NCI-H460 (cell line): ENCODE measurements at places on chromosomes 1 and 21. TPM values are rescaled to one million over a fixed set of nuclear protein-coding genes. Genes with fewer than 3 reads are reported as not detected.

GRCh38 chr1:47569681-47570470 is 132.0 kb downstream of the FOXD2 start:
- peak; percentile 73 for DNase-seq

- peak; percentile 73 for DNase-seq
Measured at GRCh38 chr1:231866392-231867331, 240.1 kb downstream of the DISC1 start.

GRCh38 chr1:110133436-110133835 is 16.9 kb upstream of the SLC6A17 start:
- DNase-seq = no peak

- DNase-seq = no peak
Measured at GRCh38 chr1:71593523-71593922, 512.7 kb upstream of the ZRANB2 start.

Gene AGBL4
- not detected in 2 replicates for total RNA-seq

Gene KRTAP12-2
- total RNA-seq = not detected in 2 replicates
